ENCODE measurements at places on chromosomes 4 and X.

DNA sequence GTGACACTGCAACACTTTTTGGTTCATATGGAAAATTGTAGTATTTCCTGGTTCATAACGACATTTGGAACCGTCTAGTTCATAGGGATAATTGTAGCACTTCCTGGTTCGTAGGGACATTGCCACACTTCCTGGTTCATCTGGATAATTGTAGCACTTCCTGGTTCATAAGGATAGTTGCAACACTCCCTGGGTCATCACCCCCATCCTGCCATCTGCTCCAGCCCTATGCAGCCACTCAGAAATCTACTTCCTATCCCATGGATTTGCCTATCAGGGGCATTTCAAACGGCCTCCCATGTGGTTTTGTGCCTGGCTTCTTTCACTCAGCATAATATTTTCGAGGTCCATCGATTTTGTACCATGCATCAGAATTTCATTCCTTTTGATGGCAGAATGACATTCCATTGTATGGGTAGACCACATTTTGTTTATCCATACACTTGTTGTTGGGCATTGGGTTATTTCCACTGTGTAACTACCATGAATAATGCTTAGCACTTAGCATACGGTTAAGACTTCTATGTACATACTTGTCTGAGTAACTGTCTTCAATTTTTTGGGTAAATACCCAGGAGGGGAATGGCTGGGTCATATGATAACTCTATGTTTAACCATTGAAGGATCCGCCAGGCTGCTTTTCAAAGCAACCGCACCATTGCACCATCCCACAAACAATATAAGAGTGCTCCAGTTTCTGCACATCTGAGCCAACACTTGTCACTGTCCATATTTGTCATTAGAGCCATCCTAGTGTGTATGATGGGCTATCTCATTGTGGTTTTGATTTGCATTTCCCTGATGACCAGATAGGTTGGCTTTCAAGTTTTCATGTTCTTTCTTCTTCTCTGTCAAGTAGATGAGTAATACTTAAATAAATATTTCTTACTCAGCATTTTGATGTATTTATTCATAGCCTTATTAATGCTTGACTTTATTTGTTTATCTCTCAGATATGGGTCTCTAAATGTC is 58.3 kb upstream of the CD99 start:
- DNase-seq: no peak

DNA sequence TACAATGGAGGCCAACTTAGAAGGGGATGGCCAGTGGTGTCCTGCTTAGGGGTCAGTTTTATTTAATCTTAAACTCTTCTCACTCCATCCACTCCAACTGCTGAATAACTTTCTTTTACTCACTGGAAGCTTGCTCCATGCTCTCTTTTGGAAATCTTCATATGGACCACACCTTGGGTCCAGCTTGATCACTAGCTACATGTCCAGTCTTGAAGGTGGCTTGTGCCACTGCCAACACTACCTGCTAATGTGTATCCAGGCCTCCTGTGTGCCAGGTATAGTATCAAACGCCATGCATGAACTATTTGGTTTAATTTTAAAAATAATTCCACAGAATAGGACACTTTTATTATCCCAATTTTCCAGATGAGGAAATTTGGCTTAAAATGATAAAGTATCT is 37.0 kb upstream of the KDR start:
- DNase-seq: no peak

- no peak for DNase-seq
Measured at GRCh38 chr4:180603791-180604190, 1639.4 kb upstream of the TENM3 start.

DNA sequence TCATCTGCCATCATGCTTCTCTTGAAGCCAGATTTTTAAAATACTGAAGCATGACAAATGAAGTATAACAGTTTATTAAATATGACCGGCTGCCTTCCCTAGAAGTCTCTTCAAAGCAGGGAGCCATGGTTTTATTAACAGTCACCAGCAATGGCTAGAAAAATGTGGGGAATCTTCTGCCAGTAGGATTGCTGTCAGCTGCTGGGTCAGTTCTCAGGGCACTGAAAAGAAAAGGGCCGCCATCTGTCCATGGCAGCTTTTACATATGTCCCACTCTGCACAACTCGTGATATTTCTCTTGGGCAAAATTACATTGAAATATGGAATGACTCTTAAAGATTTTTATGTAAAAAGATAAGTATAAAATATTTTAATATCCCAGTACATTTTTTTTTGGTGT is 2.8 kb downstream of the CCNG2 start:
- DNase-seq: no peak

- no peak for DNase-seq
Measured at GRCh38 chr4:141757287-141757686, 120.9 kb downstream of the IL15 start.

DNA sequence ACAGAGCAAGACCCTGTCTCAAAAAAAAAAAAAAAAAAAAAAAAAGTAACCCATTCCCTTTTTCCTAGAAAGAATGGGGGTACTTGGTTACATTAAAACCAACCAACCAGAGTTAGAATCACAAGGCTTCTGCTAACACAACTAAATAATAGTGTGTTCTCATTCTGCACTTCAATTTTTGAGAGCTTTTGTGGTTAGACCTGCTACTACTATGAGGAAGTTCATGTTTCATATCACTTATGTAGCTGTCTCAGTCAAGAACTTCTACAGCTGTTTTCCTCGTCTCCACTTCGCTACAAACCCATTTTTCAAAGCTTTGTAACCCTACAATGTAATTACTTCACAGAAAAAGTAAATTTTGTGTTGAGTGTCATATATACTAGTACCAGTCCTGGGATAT is 58.3 kb downstream of the PDHA2 start:
- no peak for DNase-seq

GRCh38 chrX:142296421-142296820 is 91.3 kb upstream of the MAGEC2 start:
- no peak for DNase-seq

DNA sequence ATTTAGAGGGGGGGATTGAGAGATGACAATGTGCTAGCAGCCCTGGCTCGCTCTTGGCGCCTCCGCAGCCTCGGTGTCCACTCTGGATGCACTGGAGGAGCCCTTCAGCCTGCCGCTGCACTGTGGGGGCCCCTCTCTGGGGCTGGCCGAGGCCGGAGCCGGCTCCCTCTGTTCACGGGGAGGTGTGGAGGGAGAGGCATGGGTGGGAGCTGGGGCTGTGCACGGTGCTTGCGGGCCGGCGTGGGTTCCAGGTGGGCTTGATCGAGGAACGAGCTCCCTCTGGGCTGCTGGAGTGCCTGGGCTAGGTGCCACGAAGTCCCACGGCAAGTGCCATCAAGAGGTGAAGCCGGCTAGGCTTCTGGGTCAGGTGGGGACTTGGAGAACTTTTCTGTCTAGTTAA is 6.9 kb downstream of the C4orf46 start:
- DNase-seq: no peak

- no peak for DNase-seq
Measured at GRCh38 chrX:13638826-13639225, 14.1 kb upstream of the TCEANC start.

- no peak for DNase-seq
Measured at GRCh38 chr4:28310926-28311325, 1450.3 kb downstream of the STIM2 start.

- no peak for DNase-seq
Measured at GRCh38 chrX:17590892-17591740, 146.2 kb upstream of the SCML1 start.

GRCh38 chr4:113471146-113471860 is 290.2 kb downstream of the CAMK2D start:
- no peak for DNase-seq

DNA sequence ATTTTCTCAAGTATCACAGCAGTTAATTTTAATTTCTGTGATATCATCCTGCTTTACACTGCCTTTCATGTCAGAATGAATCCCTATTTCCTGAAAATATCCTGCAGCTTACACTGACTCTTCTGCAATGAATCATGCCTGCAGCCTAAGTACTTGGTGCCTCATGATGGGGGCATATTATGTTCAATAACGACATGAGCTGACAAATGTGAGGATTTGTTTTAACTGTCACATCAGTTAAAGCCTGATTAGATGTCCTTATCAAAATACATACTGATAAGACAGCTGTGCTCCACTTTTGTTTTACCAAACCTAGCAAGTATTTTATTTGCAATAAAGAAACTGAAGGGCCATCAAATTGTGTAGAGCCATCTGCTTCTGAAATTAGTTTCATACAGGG is 359.9 kb upstream of the AGA start:
- no peak for DNase-seq

- DNase-seq: no peak
Measured at GRCh38 chr4:54661686-54662085, 3.9 kb downstream of the KIT start.

DNA sequence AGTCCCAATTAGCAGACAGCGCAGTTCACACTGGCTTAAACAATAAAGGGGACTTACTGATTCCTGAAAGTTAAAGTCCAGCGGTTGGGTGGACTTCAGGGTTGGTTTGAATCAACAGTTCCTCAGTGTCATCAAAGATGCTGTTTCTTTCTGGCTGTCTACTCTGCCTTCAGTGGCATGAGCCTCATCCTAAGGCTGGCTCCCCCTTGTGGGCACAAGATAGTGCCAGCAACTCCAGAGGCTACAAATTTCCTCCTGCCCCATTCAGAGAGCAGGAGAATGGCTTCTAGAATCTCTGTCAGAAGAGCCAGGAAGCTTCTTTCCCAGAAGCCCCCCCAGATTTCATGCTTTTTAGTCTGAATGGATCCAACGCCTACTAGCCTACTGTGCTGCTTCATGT is 82.4 kb upstream of the MTM1 start:
- DNase-seq: peak; percentile 2

Data from stimulated activated CD8-positive, alpha-beta memory T cell treated with anti-CD3 and anti-CD28 coated beads, Interleukin-12 subunit alpha, Interleukin-12 subunit beta, amount 100 ng/mL, for 4 hours (primary cell).